ENCODE measurements at places on chromosomes 4 and X.

DNA sequence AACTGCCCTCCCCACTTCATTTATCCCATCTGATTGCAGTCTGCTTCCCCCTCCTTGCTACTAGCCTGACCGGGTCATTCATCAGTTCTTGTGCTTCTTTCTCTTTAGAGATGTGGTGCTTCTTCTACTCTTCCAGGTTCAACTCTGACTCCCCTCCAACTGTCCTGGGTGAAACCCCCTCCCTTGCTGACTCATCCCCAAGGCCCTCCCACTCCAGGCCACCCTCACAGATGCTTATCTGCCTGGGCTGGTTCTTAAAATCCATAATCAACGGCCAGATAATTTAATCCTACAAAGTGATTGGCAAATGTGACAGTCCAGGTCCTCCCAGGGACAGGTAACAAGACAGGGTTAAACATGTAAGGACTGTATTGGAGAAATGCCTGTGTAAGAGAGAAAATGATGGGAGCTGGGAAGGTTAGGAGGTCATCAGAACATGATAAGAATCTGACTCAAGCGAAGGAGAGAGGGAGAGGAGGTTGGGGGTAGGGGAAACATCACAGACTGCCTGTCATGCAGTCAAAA is 182.8 kb upstream of the C1QTNF7 start:
- no peak for DNase-seq

GRCh38 chr4:151829309-151829708 is 68.5 kb upstream of the GATB start:
- no peak for DNase-seq

GRCh38 chrX:141142946-141143345 is 34.0 kb downstream of the LDOC1 start:
- DNase-seq = no peak

DNA sequence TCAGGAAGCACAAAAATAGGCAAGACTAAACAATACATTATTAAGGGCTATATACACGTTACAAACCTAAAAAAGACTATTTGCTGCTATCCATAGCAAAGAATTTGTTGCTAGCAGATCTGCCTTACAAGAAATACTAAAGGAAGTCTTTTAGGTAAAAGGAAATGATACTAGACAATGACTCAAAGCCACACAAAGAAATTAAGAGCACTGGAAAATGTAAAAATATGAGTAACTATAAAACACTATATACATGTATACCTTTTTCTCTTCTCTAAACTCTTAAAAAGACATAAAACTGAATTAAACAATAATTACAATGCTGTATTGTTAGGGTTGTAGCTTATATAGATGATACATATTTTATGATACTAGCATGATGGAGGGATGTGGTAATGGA is 25.7 kb downstream of the SLC9A7 start:
- DNase-seq = no peak

- DNase-seq = no peak
These were observed 39.3 kb downstream of the GATB start for GRCh38 chr4:151721466-151721865.

DNA sequence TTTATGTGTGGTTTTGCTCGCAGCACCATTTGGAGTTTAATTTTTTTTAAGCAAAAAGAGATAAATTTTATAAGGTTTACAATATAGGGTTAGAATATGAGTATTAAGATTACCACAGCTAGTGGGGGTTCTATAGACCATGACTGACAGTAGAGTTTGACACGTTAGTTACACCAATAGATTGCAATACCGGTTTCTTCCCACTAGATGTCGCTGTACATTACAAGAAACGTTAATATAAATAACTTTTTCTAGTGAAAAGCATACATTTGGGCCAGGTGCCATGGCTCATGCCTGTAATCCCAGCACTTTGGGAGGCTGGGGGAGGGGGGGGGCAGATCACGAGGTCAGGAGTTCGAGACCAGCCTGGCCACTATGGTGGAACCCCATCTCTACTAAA is 433.6 kb downstream of the MAGEB5 start:
- DNase-seq = no peak

GRCh38 chrX:119486745-119487144 is 18.5 kb downstream of the SLC25A5 start:
- no peak for DNase-seq

DNA sequence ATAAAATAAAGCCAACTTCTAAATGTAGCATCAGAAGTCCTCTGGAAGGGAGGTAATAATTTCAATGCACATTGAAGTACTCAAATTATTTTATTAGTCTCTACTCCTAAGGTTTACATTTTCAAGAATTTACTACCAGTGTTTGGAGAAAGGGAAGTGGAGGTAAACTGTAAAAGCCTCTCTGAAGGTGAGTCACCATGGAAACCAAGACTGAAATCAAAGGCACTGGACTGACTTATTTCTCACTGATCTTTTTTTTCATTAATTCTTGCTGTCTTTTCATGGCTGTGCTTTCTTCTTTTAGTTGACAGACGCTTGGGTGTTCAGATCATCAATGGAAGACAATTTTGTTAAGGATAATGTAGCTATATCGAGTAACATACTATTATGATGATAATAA is 9.7 kb downstream of the SLC39A8 start:
- no peak for DNase-seq

GRCh38 chr4:142818031-142818430 is 28.1 kb downstream of the INPP4B start:
- DNase-seq = no peak

DNA sequence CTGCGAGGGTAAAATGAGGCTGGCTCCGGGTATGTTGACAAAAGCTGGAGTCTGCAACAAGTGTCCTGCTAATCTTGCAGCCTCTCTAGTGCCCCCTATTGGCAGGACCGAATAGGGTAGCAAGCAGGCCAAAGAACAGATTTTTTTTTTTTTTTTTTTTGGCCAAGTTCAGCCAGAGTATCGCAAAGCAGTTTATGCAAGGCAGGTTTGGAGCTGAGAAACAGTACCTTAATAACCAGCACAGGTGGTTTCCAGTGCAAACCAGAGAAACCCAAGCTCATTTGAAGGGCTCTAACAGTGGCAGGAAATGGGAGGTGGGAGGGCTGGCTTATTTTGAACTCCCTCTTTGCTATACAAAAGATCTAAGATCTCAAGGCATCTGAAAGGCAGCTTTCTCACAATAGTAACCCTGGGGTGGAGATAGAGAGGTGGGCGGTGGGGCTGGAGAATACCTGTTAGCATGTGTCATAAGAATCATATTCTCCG is 38.2 kb upstream of the OCIAD2 start:
- no peak for DNase-seq

DNA sequence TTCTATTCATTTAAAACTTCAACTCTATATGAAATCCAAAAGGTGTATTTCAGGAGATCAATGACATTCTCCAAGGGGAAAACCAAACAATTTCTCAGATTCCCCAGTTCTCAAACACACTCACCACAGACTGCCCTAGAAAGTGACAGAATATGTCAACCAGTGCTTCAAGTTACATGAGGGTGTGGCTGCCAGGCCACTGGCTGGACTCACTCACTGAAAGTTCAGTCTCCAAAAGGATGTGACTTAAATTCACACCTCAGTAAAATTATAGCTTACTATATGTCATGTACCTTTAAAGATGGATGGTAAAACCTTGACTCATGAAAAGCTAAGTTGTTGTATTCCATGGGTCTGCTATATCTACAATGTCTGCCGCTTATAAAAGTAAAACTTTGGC is 7.3 kb downstream of the INPP4B start:
- no peak for DNase-seq

Data from memory B cell (primary cell).